T-helper 2 cell (primary cell): ENCODE measurements at places on chromosomes 1 and 21.

- DNase-seq: peak; percentile 38
Measured at GRCh38 chr1:26602378-26602959, 72.9 kb downstream of the RPS6KA1 start.

DNA sequence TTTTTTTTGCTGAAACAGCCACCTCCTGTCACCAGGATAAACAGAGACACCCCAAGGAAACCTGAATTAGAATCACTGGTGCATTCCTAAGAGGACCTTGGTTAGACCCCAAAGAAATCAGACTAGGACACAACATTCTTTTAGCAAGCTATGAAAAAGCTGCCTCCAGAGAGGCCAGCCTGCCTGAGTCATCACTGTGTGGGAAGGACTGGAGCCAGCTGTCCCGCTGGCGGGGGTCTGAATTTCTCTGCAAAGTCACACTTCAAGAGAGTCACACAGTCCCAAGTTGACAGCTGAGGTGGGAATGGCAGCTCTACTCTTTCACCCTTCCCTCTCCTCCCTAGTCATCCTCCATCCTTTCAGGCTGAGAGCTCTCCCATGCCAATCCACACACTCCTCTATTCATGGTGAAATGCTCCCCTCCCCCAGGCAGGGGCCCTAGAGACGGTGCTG, 405.0 kb upstream of the POU3F1 start:
- DNase-seq: no peak

DNA sequence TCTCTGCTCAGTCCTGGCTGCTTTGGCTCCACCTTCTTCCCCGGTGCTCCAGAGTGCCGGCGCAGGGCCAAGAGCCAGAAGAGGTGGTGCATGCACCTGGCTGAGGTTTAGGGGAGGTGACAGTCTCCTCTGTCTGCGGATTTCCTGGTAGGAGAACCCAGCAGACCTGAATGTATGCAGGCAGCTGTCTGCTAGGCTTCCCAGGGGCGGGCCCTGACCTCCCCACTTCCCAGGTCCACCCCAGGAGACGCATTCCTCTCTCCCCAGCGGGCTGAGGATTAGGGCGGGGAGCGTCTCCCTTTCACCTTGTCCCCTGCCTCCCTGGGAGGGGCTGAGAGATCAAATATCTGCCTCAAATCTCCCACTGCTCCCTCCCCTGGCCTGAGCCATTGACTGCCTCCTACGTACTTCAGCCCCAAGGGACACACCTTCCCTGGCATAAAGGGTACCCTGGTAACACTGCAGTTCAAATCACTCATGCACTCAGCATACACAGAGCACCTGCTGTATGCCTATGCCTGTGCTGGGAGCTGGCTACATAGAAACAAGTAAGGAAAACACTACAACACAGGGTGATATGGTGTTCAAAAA, 27.5 kb downstream of the DMBX1 start:
- DNase-seq: no peak

GRCh38 chr1:26181586-26182382, 4.5 kb downstream of the CNKSR1 start:
- DNase-seq: no peak

DNA sequence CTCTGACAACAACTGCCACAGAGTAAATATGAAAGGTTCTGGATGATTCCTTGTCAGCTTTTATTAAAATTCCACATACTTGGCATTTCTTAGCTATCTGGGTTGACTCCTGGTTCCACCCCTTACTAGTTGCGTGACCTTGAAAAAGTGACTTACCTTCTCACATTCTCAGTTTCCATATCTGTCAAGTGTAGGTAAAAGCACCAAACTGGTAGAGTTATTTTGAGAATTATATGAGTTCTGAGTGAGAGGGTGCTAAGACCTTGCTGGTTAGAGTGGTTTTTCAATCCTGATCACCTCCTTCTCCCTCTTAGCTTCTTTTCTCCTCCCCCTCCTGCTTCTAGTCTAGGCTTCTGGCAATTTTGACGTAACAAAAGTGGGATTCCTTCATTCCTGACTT, 83.4 kb upstream of the ABCD3 start:
- DNase-seq: no peak

DNA sequence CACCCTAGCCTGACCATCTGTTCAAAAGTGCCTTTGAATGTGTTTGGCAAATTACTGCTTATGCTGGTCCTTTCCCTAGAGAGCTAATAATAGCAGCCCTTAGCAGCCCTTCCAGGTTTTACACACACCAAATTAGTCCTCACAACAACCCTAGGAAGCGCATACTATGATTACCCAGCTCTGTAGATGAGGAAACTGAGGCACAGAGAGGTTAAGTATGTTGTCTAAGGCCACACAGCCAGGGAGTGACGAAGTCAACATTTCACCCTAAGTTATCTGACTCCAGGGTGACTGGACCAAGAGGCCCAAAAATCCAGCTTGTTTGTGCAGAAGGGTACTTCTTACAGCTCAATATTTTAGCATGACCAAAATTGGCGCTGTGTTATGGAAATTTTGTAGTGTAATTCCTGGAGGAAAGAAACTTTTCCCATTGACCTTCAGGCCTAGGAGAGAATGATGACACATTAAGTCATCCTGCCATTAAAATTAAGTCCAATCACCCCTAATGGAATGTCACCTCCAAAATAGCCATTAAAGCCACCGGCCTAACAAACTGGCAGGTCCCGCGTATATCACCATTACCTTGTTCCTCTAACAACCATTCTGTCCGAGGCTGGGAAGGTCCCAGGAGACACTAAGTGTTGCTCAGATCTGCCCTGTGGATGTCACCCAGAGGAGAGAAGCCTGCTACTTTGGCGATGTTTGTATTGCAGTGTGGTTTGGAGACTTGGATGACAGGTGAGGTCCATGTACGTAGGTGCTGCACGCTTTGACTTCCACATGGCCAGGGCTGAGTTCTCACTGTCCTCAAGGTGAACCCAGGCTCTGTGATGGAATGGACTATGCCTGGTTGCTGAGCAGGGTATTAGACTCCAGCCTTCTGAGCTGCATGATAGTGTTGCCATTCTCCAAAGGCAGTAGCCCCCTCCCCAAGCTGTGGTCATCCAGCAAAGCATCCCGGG, 258.3 kb downstream of the TOMM20 start:
- no peak for DNase-seq

DNA sequence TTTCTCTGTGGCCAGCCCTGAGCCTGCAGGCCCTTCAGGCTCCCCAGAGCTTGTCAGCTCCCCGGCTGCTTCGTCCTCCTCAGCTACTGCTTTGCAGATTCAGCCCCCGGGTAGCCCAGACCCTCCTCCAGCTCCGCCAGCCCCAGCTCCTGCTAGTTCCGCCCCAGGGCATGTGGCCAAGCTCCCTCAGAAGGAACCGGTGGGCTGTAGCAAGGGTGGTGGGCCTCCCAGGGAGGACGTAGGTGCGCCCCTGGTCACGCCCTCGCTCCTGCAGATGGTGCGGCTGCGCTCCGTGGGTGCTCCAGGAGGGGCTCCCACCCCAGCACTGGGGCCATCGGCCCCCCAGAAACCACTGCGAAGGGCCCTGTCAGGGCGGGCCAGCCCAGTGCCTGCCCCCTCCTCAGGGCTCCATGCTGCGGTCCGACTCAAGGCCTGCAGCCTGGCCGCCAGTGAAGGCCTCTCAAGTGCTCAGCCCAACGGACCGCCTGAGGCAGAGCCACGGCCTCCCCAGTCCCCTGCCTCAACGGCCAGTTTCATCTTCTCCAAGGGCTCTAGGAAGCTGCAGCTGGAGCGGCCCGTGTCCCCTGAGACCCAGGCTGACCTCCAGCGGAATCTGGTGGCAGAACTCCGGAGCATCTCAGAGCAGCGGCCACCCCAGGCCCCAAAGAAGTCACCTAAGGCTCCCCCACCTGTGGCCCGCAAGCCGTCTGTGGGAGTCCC, 45.4 kb downstream of the YARS1 start:
- no peak for DNase-seq

DNA sequence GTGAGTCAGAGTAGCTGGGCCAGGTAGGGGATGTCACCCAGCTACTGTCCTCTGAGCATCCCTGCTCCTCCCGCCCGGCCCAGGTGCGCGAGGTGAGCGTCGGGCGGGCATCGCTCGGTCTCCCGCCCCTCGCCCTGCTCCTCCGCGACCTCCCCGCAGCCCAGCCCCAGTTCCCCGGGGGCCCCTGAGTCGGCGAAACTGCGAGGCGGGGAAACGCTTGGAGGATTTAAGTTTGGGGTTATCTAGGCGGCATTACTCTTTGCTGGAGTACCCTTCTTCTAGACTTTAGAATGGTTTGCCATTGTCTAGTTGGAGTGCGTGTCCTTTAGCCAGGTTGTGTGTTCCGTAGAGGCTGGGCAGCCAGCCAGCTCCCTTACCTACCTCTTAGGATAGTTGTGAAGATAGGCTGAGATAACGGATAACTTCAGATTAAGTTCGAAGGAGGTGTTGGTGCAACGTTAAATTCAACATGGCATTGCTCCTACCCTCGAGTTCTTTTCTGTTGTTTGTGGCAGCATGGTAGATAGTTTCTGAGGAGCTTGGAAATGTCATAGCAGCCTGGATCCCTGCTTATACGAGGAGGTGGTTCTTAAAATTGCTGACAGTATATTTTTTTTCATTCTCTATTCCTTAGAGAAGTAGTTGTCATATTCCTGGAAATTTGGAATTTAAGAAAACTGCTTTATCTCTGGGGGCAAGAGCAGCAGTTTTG, 697 bp downstream of the AGO3 start:
- DNase-seq: no peak

GRCh38 chr1:197637406-197637805, 137.9 kb downstream of the DENND1B start:
- no peak for DNase-seq

DNA sequence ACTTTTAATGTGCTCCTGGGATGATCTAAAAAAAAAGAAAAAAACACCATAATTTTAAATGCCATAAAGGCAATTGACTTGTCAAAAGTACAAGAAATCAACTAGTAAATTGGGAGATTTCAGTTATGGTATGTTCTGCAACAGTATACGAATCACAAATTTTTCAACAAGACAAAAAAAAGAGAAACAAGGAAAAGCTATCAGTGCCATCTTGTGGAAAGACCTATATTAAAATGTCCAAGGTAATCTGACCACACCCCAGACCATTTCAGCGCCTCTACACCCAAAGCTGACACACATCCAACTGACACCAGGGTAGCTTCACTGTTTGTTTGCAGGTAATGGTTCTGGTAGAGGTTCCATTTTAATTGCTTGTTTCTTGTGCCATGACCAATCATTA, 5.0 kb upstream of the DUSP23 start:
- DNase-seq: no peak

- DNase-seq: no peak
Measured at GRCh38 chr1:67787746-67788145, 45.5 kb downstream of the GNG12 start.

- no peak for DNase-seq
Measured at GRCh38 chr1:94707321-94708298, 112.5 kb upstream of the SLC44A3 start.

DNA sequence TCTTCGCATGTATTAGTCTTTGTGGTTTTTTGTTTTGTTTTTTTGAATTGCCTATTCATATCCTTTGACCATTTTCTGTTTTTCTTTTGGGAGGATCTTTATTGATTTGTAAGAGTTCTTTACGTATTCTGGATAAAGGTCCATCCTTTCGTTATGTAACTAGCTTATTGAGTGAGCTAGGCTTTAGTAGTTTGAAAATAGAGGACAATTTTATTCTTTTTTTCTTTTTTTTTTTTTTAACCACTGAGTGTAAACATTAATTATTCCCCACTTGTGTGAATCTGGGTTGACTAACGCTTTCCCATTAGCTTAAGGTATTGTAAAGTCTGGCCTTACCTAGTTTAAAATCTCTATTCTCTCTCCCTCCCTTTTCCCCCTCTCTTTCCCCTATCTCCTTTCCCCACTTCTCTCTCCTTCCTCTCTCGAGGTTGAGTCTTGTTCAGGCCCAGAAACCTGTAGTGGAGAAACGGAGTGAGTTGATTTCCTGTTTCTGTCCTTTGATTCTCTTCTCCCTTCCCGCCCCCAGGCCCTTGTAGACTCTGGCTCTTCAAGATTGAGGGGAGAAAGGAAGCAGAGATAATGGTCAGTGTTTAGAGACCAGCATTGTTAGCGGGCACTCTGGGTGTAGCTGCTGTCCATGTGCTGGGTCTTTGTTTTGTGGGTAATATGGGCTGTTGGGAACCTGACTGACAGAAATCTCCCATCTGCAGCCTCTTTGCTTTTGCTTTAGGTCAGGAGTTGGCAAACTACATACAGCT, 1.5 kb downstream of the MORC3 start:
- no peak for DNase-seq

DNA sequence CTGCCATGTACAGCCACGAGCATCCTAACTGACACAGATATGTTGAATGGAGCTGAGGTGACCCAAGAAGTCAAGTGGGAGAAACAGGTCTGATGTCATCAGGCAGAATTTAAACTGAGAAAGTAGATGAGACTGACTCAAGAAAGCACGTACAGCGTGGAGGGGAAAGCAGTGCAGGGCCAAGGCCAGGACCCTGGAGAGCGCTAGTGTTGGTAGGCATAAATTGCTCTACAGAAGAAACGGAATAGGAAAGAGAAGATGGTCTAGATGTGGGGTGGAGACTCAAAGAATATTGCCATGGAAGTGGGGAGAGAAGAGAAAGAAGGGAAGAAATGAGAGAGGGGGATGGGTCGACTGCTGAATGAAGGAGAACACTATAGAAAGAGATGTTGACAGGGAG, 45.3 kb upstream of the GJB5 start:
- DNase-seq: no peak

DNA sequence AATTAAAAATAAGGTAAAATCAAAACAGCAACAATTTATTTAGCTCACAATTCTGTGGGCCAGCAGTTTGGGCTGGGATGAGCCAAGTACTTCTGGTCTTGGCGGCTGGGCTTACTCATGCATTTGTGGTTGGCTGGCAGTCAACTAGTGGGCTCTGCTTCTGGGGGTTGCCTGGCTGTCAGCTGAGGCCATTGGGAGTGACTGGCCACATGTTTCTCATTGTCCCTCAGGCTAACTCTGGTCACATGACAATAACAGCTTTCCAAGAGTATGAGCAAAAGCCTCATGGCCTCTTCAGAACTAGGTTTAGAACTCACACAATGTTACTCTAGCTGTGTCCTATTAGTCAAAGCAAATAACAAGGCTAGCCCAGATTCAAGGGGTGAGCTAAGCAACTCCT, 15.6 kb upstream of the CHIA start:
- no peak for DNase-seq

GRCh38 chr21:42311816-42312625, 3.2 kb downstream of the TFF3 start:
- DNase-seq: no peak
